ENCODE measurements at places on chromosomes 16 and 17.

DNA sequence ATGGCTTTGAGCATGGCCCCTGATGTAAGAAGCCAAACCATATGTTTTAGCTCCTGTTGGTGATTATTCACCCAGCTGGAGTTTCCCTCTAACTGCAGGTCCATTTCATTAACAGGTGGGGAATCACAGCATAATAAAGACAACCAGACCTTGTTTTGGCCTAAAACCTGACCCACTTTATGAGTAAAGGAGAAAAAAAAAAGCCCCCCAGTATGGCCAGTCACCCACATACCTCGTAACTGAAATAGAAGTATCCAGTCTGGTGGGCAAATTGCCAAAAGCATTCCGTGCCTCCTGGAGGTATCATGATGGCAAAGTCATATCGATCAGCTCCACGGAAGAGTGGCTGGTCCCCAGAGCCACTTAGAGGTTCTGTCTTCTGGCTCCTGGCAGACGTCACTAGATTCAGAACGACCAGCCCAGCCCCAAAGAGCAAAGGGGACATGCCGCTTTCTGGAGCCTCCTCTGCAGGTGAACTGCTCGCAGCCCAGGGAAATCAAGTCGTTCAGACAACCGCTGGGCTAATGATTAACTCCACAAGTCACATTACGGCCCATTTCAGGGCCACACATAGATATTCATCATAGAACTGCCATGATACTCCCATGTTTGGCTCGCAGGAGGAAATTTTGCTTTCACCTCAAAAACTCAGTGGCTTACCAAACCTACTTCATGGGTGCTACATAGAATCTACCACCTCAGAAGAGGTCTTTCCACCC is at the start of gene TMED6:
TMED6 (minus strand) TSS at position 478 of the 719 bp plus-strand sequence; CDS start at position 445, 33 bp downstream.
- no peak for DNase-seq

- DNase-seq, result no peak
Measured at GRCh38 chr16:79632289-79632688, 31.8 kb upstream of the MAF start.

DNA sequence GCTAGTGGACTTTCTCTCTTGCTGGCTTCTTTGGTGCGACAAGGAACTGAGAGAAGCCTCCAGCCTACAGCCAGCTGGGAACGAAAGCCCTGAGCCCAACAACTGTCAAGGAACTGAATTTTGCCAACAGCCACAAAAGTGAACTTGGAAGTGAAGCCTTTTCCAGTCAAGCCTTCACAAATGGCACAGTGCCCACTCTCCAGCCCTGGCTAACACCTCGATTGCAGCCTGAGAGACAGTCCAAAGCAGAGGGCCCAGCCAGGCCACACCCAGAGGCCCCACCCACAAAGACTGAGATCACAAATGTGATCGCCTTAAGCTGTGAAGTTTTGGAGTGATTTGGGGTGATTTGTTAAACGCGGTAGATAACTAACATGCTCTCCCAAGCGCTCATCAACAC is 244.6 kb upstream of the SDK2 start:
- DNase-seq, result no peak

GRCh38 chr17:45288825-45289224 is 26.9 kb upstream of the SPATA32 start:
- DNase-seq, result no peak

DNA sequence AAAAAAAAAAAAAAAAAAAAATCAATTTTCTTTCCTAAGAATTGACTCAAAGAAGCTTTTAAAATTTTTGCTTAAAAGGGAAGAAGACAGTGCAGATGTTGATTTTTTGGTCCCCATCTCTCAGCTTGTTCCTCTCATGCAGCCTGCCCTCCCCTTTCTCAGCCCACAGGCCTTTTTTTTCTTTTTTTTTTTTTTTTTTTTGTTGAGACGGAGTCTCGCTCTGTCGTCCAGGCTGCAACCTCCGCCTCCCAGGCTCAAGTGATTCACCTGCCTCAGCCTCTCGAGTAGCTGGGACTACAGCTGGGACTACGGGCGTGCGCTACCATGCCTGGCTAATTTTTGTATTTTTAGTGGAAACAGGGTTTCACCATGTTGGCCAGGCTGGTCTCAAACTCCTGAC is 17.7 kb downstream of the YPEL2 start:
- DNase-seq, result no peak

GRCh38 chr16:64278196-64278595 is 843.7 kb downstream of the CDH11 start:
- no peak for DNase-seq

- DNase-seq, result no peak
Measured at GRCh38 chr17:34423978-34424813, 61.2 kb upstream of the CCL1 start.

GRCh38 chr16:57667526-57668262 is 412 bp upstream of the ADGRG3 start:
- DNase-seq, result no peak

Measured in activated CD8-positive, alpha-beta memory T cell treated with anti-CD3 and anti-CD28 coated beads for 1 hour (primary cell).